CD8-positive, alpha-beta memory T cell (primary cell): ENCODE measurements at places on chromosomes 3 and 15. TPM values are rescaled to one million over a fixed set of nuclear protein-coding genes. Genes with fewer than 3 reads are reported as not detected.
A peak's percentile ranks its signal among the peaks of the same experiment; 100 is the strongest.

Gene CHST13
- 0.24 TPM for total RNA-seq

GRCh38 chr3:130772129-130772528, 25.5 kb upstream of the PIK3R4 start:
- no peaks in the 10 kb centered on the region for H3K27me3 ChIP-seq
- H3K36me3 ChIP-seq: no peaks in the 10 kb centered on the region
- no peak for DNase-seq
- H3K4me1 ChIP-seq: no peaks in the 10 kb centered on the region
- no peak overlapping the region for H3K27ac ChIP-seq
- no peak overlapping the region for H3K4me3 ChIP-seq

DNA sequence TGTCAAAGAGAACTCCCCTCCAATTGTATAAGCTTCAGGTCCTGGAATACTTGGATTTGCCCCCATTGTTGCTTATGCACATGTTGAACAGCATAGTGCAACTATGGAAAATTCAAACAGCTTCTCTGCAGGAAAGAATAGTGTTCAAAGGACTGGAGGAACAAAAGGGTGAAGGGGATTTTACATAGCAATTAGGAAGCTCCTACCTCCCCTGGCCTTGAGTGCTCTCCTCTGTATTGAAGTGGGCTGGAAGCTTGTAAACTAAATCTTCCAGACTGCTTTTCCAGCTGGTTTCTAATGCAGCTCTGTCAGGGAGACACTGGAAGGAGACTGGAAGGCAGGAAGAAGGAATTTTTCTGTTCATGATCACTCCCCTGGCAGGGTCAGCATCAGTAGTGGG, 7.2 kb upstream of the ELP6 start:
- no peak overlapping the region for H3K4me3 ChIP-seq
- no peaks in the 10 kb centered on the region for H3K36me3 ChIP-seq
- no peak for DNase-seq
- no peaks in the 10 kb centered on the region for H3K27me3 ChIP-seq
- no peak overlapping the region for H3K27ac ChIP-seq

- no peak for DNase-seq
- no peaks in the 10 kb centered on the region for H3K36me3 ChIP-seq
- no peaks in the 10 kb centered on the region for H3K27me3 ChIP-seq
- H3K27ac ChIP-seq: peak overlapping the region; percentile 99
Observed at GRCh38 chr15:65303687-65304380, 643 bp upstream of the RNU5B-1 start.

DNA sequence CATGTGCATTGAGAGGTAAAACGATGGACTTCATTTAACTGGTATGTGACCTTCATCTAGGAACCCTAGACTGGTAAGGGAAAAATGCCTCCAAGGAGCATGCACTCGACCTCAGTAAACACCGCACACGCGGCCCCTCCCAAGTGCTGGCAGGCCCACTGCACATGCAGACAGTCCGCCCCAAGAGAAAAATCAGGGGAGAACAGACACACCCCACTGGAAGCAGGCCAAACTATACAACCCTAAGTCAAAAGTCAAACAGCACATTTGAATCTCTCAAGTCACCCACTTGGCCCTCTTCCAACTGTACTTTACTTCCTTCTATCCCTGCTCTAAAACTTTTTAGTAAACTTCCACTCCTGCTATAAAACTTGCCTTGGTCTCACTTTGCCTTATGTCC, 250.1 kb upstream of the HES1 start:
- H3K36me3 ChIP-seq: no peaks in the 10 kb centered on the region
- H3K4me1 ChIP-seq: no peaks in the 10 kb centered on the region
- no peak for DNase-seq
- no peaks in the 10 kb centered on the region for H3K27me3 ChIP-seq
- H3K4me3 ChIP-seq: no peak overlapping the region
